ENCODE measurements at places on chromosomes 5 and 9. TPM values are rescaled to one million over a fixed set of nuclear protein-coding genes. Genes with fewer than 3 reads are reported as not detected.

The ACTBL2 gene
- not detected for polyA plus RNA-seq

The SLC36A2 gene
- polyA plus RNA-seq: not detected

The ARID3C gene
- polyA plus RNA-seq: not detected

The ACOT12 gene
- not detected for polyA plus RNA-seq

The ZNF354C gene
- polyA plus RNA-seq: 0.78 TPM

DNA sequence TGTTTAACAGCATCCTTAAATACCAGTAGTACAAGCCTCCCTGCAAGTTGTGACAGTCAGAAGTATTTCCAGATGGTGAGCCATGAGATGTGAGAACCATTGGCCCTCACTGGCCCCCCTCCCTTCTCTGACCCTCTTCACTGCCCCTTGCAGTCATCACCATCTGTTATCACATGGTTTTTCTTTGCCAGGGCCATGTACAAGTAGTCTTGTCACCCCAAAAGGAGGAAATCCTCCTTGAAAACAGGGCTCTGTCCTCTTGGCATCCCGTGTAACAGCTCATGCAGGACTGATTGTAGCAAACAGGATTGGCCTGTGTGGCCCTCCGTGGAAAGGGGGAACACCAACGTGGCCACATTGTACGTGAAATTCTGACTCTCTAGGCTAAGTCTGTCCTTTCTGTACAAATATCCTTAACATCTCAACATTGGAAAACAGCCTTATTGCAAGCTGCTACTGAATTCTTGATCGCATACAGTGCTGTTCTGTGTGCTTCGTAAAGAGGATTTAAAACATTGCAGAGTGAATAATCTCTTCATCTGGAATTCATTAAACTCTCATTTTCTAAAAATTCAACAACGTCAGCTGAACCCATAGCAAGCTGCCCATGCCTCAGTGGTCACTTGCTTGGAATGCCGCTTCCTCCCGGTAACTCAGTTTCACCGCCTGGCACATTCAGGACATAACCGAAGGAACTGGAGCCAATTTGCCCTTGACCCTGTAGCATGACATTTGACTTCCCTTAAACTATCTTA lies 171.7 kb downstream of the ATPSCKMT start:
- DNase-seq: no peak

GRCh38 chr5:87081511-87082372 lies 185.9 kb upstream of the RASA1 start:
- peak; percentile 69 for DNase-seq

DNA sequence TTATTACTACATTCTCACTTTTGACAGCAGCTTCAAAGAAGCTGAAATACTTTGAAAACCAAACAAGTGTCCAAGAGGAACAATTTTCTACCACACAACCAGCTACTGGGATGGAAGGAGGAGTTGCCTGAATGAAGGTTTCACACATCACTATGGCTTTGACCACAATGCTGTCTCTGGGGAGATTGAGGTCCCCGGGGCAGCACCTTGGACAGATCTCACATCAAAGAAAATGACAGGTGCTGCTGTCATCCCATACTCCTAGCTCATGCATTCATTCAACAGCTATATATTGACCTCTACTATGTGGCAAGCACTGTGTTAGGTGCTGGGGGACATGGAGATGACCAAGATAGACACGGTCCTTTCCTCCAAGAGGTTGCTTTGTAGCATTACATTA lies 233.2 kb upstream of the RASEF start:
- no peak for DNase-seq

DNA sequence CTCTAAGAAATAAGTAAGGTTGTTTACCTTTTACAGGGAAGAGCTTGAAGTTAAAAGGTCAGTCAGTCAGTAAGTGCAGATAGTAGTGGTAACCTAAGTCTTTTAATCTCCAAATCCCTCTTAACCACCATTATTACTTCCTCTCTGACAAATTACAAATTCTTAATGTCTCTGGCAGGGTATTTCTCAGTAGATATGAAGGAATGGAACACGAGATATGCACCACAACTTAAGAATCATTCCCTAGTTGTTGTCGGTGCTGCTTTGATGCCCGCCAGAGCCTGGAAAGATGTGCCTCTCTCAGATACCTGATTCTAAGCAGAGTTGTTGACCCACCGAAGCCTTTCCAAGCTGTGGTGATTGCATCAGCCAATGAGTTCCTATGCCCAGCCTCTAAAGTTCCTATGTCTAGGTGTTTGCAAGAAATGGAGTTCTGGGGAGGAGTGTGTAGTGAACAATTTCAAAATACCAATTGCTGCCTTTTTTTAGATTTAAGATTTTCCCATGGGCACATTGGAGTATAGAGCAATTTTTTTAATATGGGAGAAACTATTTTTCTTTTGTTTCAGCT lies 78.5 kb downstream of the CD180 start:
- no peak for DNase-seq

- DNase-seq: no peak
Measured at GRCh38 chr9:12798066-12798770, 23.4 kb downstream of the LURAP1L start.

GRCh38 chr9:75147638-75148037 lies 59.3 kb downstream of the OSTF1 start:
- no peak for DNase-seq

- peak; percentile 23 for DNase-seq
Measured at GRCh38 chr5:103211576-103212561, 46.7 kb upstream of the MACIR start.

GRCh38 chr5:43646992-43647391 lies 44.0 kb downstream of the NNT start:
- DNase-seq: no peak

GRCh38 chr9:106816524-106816923 lies 46.4 kb upstream of the ZNF462 start:
- no peak for DNase-seq
